Stimulated activated CD8-positive, alpha-beta memory T cell treated with anti-CD3 and anti-CD28 coated beads, Interleukin-12 subunit alpha, Interleukin-12 subunit beta, amount 100 ng/mL, for 4 hours (primary cell): ENCODE measurements at places on chromosomes 3 and 15.

- DNase-seq: no peak
These were observed 172.3 kb upstream of the GPR149 start for GRCh38 chr3:154602241-154602640.

DNA sequence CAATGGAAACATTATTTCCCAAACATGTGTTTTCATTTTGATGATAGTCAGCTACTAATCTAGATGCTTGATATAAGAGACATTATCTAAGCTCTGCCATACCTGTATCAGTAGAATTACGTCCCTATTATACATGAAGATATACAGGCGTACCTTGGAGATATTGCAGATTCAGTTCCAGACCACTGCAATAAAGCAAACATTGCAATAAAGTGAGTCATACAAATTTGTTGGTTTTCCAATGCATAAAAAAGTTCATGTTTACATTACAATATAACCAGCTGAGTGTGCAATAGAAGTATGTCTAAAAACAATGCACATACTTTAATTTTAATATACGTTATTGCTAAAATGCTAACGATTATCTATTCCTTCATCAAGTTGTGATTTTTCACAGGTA is 236.0 kb upstream of the ZNF717 start:
- DNase-seq: no peak

DNA sequence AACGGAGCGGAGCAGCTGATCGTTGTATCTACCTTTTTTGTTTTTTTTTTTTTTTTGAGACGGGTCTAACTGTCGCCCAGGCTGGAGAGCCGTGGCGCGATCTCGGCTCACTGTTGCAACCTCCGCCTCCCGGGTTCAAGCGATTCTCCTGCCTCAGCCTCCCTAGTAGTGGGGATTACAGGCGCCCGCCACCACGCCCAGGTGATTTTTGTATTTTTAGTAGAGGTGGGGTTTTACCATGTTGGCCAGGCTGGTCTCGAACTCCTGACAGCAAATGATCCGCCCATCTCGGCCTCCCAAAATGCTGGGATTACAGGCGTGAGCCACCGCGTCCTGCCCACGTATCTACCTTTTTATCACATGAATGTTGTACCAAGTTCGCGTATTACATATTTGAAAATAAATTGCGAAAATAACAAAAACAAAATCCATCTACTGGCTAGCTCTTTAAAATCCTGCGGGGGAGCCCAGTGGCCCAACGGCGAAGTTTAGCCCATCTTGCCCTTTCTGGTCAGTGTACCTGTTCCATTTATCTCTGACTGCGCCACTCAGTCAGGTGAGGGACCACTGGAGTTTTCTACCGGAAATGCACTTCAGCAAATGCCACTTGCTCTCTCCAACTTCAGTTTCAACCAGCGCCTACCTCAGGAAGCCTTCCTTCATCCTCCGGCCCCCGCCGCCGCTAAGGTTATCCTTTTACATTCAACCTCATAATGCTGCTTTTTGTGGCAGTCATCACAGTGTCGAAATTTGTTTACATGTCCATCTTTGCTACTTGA is 1.2 kb upstream of the EIF3J start:
- DNase-seq: no peak

DNA sequence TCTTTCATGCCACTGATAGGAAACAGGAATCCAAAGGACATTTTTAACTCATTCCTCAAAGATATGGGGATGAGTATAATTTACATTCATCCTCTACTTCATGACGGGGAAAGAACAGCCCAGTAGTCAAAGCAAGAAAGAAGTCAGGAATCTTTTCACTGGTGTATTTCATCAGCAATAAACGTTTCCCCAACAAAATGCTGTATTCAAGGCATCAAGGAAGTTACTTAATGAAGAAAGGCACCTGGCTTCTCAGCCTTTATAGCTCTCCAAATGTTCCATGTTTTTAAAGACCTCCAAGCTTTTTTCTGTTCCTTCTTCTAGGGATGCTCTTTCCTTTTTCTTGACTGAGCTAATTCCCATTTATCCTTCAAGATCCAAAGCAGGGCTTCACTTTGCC is 221.5 kb upstream of the ICE2 start:
- no peak for DNase-seq

GRCh38 chr15:91919014-91919534 is 65.6 kb downstream of the SLCO3A1 start:
- DNase-seq: no peak

GRCh38 chr3:71423151-71423906 is 160.2 kb downstream of the FOXP1 start:
- no peak for DNase-seq

DNA sequence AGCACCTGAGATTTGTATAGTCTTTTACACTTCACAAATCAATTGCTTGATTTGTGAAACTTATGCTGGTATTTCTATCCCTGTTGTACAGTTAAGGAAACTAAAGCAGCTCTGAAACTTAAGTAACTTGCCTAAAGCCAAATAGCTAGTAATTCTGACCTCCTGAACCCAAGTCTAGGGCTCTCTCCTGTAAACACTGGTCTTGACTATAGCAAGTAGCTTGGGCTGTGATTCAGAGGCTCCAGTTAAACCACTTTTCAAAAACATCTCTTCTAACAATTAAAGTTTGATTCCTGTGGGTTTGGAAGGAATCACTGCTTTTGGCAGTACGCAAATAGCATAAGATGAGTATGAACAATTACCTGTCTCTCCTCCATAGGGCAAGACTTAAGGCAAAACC is 18.5 kb upstream of the CMTM8 start:
- DNase-seq: no peak

GRCh38 chr3:36893137-36893557 is 51.7 kb downstream of the TRANK1 start:
- no peak for DNase-seq

GRCh38 chr3:29577250-29577649 is 296.4 kb downstream of the RBMS3 start:
- DNase-seq: no peak

GRCh38 chr3:168574455-168575158 is 478.9 kb upstream of the GOLIM4 start:
- DNase-seq: no peak

GRCh38 chr3:28907616-28908015 is 373.3 kb upstream of the RBMS3 start:
- DNase-seq: no peak

- DNase-seq: no peak
These were observed 79.4 kb downstream of the RETNLB start for GRCh38 chr3:108677811-108678210.

- no peak for DNase-seq
These were observed 97.8 kb upstream of the HERC1 start for GRCh38 chr15:63931556-63931955.

DNA sequence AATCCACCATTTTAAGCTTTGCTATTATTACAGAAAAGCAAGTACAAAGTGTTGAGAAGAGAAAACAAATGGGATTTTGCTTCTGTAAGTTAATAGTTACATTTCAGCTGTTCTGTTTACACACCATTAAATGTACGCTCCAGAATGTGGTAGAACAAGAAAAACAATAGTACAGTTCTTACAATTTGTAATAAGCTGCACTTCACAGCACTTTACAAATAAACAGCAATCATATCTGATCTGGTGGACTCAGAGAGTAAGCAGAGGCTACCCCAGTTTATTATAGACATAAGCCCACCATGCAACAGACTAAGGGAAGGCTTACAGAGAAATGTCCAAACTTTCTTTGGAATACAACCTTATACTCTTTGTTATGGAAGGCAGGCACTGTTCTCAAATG is 126.4 kb downstream of the OXSM start:
- DNase-seq: no peak

DNA sequence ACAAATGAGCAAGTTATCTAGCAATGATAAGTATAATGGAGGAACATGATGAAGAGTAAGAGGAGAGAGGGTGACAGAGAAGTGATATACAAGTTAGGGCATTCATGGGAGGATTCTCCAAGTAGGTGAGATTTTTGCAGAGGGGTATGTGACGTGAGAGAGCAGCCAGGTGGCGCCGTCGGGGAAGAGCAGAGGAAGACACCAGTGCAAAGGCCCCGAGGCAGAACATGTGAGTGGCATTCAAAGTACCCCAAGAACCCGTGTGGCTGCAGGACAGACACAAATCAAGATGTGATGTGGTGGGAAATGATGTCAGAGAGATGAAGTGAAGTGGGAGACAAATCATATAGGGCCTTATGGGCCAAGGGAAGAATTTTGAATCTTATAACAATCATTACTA is 81.8 kb upstream of the GRM7 start:
- DNase-seq: no peak

GRCh38 chr3:186511245-186511644 is 32.9 kb downstream of the CRYGS start:
- no peak for DNase-seq

DNA sequence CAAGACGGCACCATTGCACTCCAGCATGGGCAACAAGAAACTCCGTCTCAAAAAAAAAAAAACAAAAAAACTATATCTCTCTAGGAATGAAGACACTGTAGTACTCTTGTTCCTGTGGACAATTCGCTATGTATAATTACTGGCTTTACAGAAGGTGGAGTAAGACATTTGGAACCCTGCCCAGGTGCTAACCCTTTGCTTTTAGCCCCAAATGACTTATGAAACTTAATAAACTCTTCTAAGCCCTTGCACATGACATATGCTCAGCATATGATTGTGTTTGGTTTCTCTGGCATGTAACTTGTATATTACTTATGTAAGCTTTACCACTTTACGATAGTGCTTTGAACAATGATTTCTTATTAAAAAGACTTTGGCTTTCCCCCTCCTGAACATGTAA is 27.3 kb upstream of the PRTG start:
- DNase-seq: no peak

- no peak for DNase-seq
These were observed 572.0 kb upstream of the TGFBR2 start for GRCh38 chr3:30034246-30034991.

DNA sequence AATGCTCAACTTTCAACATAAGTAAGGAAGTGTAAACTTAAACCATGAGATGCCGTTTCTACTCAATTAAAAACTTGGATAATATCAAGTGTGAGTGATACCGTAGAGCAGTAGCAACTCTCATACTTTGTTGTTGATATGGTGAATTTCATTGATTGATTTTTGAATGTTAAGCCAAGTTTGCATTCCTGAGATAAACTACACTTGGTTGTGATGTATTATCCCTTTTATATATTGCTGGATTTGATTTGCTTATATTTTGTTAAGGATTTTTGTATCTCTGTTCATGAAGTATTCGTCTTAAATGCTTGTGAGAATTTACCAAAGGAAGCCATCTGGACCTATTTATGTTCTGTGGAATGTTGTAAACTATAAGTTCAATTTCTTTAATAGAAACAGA is 21.7 kb downstream of the SLMAP start:
- DNase-seq: no peak

DNA sequence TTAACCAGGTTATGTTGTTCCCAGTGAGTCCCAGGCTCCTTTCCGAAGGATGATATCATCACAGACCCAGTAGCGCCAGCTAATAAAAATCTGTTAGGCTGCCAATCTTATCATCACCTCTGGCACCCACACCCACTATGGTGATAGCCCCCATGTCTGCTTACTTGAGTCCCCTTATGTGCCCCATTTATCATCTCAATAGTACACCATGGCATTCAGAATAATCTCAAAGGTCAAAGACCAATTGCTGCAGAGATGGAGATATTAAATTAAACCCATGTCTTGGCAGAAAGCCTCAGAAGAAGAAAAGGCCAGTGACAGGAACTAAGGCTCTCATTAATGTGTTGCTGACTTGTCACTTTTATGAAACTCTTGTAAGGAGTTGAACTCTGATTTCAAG is 32.8 kb downstream of the CPNE4 start:
- DNase-seq: no peak

- no peak for DNase-seq
These were observed 78.2 kb upstream of the RASGRP1 start for GRCh38 chr15:38642689-38643270.

DNA sequence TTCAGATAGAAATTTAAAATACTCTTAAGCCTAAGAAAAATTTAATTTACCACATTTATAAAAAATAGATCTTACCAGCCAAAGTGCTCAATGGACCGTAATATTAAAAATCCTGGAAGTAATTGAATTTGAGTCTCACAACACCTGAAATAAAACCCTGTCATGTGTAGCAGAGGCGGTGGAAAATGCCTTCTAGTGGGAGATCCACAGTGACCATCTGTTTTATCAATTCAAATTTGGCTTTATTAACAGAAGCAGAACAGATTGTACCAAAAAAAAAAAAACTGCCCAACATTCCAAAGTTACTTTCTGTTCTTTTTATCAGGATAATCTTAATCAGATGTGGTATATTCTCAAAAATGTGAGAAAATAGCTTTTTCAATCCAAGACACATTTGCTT is 71.7 kb downstream of the DMXL2 start:
- DNase-seq: no peak

DNA sequence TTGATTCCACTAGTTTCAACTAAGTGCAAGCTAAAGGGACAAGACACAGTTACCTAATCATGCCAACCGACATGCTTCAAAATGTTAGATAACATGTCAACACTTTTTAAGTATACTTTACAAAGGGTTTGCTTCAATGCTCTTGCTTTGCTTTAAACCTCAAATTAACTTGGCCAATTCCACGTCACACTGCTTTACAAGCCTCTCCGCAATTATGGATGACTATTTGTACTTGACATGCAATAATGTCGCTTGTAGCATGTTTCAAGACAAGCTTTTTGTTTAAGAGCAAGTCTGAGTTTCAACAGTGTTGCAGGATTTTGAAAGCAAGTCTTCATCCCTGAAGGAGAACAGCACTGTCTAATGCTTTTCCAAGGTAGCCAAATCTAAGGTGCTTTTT is 86.9 kb downstream of the CNTN3 start:
- DNase-seq: no peak

DNA sequence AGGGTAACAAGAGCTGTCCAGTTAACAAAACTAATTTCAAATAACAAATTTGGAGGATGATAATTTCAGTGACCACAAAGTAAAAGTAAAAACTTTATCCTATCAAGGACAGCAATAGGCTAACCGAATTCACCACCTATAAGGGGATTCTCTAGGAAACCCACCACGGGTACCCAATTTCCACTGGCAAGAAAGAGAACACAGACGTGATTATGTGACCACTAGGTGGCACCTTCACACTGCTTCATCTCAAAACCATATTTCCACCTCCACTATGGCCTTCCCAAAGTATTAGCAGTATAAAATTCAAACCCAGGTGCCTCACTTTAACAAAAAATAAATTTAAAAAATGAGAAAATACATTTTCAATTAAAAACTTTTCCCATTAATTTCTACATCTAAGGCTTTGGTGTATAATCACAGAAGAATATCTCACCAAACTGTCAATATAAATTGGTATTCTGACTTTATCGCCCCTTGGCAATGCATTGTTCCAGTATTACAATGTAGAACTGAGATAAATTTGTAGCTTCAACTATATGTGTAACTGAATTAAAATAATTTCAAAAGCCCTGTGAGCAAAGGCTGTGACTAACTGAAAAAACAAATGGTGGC is 96.5 kb downstream of the FSIP1 start:
- DNase-seq: peak; percentile 2

- no peak for DNase-seq
These were observed 23.0 kb upstream of the GATA2 start for GRCh38 chr3:128515967-128516366.

GRCh38 chr15:39301589-39301999 is 279.3 kb upstream of the THBS1 start:
- no peak for DNase-seq
